ENCODE measurements at places on chromosomes 7 and 10.

DNA sequence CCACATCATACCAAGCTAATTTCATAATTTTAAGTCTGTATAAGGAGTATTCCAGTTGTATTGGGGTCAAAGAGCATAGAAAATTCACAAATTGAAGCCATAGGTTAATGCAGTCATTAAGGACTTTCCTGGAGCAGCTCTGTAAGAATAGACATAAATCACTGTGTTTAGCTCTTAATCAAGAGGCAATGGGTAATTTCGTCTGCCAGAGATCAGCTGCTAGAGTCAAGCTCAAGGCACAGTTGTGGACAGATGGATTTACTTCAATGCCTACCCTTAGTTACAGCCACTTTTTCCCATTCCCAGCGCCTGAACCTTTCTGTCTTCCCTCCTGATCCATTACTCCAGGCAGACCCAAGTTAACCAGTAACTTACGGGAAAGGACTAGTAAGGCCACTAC is 40.6 kb upstream of the AGBL3 start:
- no peak for DNase-seq

- no peak for DNase-seq
Measured at GRCh38 chr7:17830206-17830605, 110.1 kb downstream of the SNX13 start.

DNA sequence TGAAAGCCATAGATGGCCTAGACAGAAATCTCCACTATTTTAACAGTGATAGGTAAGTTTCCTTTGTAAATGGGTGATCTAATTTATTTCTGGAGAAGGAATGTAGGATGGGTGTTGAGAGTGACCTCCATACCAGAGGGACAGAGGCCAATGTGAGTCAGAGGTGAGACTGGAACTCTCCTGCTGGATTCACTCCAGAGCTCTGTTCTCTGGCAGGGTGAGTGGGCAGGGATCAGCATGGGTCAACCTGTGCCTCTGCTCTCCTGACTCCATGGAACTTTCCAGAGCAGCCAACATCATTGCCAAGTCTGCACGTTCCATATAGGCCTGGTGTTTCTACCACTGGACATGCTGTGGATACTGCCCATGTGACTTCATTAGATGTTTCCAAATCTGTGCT is 11.4 kb downstream of the AKR1C3 start:
- DNase-seq = no peak

DNA sequence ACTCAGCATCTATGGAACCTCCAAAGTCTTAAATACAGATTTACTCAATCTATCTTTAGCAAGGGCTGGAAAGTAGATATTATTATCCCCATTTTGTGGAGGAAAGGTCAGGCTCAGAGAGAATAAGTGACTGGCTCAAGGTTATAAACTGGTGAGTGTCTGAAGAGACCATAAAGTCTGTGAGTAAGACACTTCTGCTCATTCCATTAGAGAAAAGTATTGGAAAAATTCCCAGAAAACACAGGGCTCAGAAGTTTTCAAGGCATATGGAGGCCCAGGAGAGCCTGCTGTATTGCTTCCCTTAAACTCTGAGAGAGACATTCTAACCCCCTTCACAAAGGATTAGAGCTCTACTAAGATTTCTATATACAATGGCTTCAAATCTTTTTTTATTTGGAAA is 134.8 kb downstream of the PCDH15 start:
- DNase-seq = no peak

DNA sequence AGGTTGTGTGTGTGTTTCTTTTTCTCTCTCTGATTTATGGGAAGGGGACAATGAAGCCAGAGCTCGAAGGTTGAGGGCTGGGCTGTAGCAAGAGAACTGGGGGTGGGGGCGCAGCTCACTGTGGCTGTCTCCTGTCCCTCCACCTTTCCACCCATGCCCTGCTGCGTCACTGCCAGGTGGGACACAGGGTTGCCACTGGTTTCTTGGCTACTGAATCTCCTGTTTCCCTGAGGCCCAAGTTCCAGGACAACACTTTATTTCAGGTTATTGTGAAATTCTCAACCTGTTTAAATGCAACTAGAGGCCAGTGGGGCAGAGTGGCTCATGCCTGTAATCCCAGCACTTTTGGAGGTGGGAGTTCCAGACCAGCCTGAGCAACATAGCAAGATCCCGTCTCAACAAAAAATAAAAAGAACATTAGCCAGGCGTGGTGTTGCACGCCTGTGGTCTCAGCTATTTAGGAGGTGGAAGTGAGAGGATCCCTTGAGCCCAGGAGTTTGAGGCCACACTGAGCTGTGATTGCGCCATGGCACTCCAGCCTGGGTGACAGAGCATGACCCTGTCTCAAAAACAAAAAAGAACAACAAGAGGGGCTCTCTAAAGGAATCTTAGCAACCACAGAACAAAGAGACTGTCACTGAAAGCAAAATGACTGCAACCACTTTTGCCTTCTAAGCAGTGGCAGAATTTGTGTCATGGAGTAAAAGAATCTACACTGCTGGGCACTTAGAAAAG is 22.6 kb downstream of the TBATA start:
- DNase-seq = no peak

DNA sequence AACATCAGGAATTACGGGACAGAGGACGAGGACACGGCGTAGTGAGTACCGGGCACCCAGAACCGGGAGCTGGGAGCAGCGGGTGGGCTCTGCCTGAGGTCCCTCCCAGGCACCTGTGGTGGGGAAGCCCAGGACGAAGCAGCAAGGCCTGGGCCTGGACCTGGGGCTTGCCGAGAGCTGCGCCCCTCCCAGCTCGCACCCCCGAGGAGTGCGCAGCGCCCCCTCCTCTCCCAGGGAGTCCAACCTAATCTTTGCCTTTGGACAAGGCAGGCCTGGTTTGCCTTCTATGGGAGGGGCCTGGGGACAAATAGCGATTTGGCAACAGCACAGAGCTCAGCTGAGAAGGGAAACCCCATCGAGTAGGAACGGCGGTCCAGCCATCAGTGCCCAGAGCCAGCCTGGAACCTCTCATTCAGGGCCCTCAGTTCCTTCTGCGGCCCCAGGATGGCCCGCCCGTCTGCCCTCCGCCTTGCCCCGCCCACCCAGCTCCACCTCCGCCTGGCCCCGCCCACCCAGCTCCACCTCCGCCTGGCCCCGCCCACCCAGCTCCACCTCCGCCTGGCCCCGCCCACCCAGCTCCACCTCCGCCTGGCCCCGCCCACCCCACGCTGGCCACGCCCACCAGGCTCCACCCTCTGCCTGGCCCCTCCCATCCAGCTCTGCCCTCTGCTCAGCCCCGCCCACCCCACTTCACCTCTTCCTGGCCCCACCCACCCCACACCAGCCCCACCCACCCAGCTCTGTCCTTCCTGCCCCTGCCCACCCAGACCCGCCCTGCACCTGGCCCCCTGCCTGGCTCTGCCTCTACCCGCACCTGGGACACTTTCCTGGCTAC is 32.5 kb upstream of the KNDC1 start:
- no peak for DNase-seq

- no peak for DNase-seq
Measured at GRCh38 chr10:75651417-75651816, 220.0 kb downstream of the LRMDA start.

- no peak for DNase-seq
Measured at GRCh38 chr10:42941295-42941644, 135.6 kb upstream of the RET start.

GRCh38 chr7:47795631-47796030 is 152.6 kb downstream of the PKD1L1 start:
- DNase-seq = no peak

Measured in activated CD8-positive, alpha-beta memory T cell treated with anti-CD3 and anti-CD28 coated beads for 48 hours (primary cell).